Right lung (tissue), 10 donors: ENCODE measurements at places on chromosomes 4 and X. TPM values are rescaled to one million over a fixed set of nuclear protein-coding genes. Genes with fewer than 3 reads are reported as not detected.

The PABPC1L2B gene
- not detected for polyA plus RNA-seq

The P2RY4 gene
- 0.62 TPM for polyA plus RNA-seq

The HERC5 gene
- 5.8 TPM for polyA plus RNA-seq

DNA sequence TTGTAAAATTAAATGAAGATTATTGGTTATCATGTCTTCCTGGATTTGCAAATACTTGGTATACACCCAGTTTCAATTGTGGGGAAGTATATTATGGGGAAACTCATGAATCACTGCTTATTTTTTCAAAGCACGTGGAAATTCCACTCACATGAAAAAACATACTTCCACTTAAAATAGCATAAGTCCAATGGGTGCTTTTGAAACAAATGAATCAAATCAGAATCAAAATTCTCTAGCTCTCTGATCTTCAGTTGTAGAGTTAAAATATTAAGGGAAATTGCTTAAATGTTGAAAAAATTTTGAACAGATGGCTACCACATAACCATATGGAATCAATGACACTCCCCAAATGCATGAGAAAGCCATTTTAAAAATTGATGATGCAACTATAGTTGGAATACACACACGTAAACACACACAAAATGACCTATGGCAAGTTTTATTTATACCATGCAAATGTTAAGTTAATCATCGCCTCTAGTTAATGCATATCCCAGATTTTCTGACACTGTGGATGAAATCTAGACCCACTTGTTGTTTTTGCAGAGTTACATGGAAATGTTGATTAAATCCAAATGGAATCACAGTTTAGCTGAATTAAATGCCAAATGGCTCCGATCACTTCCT, 93.2 kb downstream of the ARSF start:
- DNase-seq, result peak; percentile 4

GRCh38 chr4:38128478-38129459, 168.6 kb downstream of the PTTG2 start:
- no peak for DNase-seq

- no peak for DNase-seq
Measured at GRCh38 chr4:157514711-157515110, 294.2 kb downstream of the GRIA2 start.
